Effector memory CD8-positive, alpha-beta T cell (primary cell): ENCODE measurements at places on chromosomes 6 and 20.

DNA sequence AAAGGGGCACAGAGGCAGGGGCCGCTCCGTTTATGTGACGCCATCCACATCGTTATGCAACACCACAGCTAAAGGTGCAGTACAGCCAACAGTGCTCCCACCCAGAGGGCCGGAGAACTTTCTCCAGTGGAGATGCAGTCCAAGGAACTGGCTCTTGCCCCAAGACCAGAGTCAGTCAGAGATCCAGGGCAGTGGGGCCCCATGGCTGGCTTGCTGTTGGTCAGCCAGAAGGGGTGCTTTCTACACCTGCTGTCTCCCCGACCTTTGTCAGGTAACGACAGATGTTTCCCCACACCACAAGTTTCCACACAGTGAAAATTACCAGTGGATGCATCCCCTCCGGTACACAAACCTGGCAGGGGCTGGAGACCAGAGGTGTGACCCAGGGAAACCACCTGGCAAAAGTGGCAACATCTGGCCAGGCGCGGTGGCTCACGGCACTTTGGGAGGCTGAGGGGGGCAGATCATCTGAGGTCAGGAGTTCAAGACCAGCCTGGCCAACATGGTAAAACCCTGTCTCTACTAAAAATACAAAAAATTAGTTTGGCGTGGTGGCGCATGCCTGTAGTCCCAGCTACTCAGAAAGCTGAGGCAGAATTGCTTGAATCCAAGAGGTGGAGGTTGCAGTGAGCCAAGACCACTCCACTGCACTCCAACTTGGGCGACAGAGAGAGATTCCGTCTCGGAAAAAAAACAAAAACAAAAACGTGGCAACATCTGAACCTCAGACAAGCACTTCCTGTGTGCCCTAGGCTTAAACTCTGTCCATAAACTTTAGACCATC, 34.9 kb downstream of the UBE2V1 start:
- DNase-seq: no peak

DNA sequence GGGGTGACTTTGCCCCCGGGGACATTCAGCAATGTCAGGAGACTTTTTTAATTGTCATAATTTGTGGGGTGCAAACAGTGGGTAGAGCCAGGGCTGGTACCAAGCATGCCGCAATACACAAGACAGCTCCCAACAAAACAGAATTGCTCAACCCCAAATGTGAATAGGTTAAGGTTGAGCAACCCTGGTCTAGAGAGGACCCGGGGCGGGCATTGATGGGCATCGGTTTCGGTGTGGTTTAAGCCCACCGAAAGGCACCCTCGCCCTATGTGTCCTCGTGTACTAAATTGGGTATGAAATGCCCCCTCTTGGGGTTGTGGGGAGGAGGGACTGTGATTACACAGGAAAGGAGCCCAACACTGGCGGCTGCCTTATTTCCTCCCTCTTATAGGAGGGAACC, 36.0 kb downstream of the KIAA1755 start:
- no peak for DNase-seq

- no peak for DNase-seq
These were observed 1187.5 kb downstream of the HACE1 start for GRCh38 chr6:103672169-103672568.

GRCh38 chr20:38034961-38035360, 1.4 kb downstream of the RPRD1B start:
- DNase-seq: no peak

DNA sequence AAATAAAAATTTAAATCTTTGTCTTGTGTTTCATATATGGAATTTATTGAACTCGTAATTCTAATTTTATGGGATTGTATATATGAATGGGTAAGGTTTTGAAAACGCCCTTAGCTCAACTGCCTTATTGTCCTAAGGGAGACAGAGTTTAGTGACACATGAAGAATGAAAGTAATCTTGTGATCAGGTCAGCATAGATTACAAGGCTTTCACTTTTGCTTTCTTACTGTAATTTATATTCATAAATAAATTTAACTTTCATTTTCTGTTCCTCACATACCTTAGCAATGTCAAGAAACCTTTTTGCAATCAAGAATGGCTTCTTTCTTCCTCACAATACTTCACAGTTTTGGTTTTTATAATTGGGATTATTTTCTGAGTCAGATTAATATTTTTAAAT, 14.4 kb downstream of the KPNA5 start:
- DNase-seq: no peak

DNA sequence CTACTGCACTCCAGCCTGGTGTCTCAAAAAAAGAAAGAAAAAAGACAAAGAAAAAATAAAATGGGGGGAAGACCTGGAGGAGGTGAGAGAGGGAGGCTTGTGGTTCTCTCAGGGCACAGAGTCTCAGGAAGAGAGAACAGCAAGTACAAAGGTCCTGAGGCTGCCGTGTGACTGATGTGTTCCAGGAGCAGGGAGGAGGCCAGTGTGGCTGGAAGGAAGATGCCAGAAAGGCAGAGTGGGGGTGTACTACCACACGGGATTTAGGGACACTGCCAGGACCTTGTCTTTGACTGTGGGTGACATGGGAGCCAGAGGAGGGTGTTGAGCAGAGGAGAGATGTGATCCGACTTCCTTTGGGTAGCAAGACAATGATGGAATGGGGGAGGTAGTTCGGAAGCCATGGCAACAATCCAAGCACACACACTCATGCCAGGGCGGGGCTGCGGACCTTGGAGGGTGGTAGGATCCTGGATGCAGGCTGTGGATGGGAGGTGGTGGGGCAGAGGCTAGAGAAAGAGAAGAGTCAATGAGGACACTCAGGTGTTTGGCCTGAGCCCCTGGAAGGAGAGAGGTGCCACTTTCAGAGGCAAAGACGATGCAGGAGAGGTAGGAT, 136.4 kb upstream of the PTPN1 start:
- no peak for DNase-seq

GRCh38 chr6:42175860-42176259, 2.7 kb downstream of the GUCA1A start:
- DNase-seq: no peak

GRCh38 chr6:157494132-157494710, 113.2 kb downstream of the ZDHHC14 start:
- no peak for DNase-seq

DNA sequence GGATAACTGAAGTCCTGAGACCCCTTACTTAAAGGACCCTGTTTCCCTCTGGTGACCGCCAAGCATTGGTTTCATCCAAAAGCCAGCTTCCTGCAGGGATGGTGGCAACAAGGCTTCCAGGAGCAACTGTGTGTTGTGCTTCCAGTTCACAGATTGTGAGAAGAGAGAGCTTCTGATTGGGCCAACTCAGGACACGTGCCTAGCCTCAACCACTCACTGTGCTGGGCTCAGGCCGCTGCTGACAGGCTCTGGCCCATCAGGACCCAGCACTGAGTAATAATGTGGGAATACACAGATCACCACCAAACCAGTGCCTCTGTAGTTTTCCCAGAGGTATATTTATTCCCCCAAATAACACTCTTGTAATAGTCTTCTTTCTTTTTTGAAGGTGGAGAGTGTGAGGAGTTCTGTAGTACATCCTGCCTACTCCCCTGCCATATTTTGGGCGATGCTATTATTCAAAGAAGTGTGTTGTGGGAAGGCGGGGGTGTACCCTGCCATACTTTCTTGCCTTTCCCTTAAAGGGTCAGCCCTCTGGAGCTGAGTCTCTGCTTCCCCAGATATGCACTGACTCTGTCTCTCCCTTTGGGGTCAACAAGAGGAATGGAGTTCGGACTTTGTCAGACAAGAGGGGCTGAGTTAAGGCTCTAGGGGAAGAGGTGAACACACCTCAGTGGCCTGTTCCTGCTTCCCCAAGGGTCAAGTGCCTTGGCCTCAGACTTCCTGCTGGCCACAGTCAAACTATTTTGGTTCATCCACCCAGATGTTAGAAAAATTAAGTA, 23.2 kb downstream of the PPP1R16B start:
- DNase-seq: no peak

DNA sequence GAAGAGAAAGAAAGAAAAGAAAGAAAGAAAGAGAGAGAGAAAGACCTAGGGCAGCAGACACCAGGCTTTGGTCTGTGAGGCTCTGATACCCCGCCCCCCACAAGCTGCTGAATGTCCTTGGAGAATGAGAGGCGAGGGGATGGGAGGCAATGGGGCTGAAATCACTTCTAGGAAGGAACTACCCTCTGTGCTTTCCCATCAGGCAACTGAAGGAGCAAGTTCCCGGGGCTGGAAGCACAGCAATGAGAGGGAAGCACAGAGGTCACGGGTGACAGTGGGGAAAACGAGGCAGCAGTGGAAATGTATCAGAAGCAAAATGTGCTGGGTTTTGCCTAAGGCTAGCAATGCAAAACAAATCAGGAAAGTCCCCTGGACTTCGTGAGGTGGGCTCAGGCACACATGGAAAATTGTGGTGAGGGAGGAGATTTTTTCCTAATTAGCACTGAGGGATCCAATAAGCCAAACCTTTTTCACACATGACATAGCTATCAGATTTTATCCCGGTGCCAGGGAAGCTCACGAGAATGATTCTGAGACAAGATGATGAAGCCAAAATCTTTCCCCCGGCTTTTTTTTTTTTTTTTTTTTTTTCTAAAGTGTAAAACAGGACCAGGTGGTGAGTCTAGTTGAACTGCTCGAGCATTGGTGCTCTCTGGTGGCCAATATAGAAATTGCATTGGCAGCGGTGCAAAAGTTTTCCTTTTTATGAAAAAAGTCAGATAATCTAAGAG, 16.8 kb upstream of the ARFGEF2 start:
- peak; percentile 72 for DNase-seq

DNA sequence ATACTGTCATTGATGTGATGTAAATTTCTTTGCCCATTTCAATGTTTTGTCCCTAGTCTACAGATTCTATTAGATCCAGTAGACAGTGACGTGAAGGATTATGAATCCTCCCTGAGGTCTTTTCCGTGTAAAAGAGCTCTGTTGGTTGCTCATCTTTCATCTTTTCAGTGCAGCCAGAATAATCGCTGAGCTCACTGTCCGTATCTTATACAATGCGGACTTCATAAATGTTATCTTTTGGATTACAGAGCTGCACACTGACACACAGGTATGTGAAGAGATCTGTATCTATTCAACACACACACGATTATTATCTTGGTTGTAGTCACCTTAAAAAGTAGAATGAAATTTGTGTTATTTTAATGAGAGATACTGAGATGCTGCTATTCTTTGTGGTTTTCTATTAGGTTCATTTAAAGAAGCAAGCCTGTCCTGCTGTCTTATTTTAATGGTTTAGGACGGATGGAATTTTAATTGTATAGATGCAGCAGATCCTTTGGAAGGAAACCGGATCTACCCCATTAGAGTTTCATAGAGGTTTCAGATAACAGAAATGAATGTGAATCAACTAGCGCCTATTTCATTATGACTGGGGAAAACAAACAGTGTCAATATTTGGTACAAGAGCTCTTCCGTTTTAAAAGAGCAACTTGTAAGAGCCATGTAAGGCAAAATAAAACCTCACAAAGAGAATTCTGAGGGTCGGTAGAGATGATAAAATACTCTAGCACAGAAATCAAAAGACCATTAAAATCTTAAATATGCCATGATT, 79.4 kb downstream of the BMP6 start:
- no peak for DNase-seq

- no peak for DNase-seq
These were observed 50.0 kb downstream of the TTI1 start for GRCh38 chr20:37983286-37983685.

GRCh38 chr6:63245909-63246308, 34.6 kb downstream of the FKBP1C start:
- no peak for DNase-seq

- no peak for DNase-seq
These were observed 95.7 kb downstream of the SHLD1 start for GRCh38 chr20:5845681-5846615.

DNA sequence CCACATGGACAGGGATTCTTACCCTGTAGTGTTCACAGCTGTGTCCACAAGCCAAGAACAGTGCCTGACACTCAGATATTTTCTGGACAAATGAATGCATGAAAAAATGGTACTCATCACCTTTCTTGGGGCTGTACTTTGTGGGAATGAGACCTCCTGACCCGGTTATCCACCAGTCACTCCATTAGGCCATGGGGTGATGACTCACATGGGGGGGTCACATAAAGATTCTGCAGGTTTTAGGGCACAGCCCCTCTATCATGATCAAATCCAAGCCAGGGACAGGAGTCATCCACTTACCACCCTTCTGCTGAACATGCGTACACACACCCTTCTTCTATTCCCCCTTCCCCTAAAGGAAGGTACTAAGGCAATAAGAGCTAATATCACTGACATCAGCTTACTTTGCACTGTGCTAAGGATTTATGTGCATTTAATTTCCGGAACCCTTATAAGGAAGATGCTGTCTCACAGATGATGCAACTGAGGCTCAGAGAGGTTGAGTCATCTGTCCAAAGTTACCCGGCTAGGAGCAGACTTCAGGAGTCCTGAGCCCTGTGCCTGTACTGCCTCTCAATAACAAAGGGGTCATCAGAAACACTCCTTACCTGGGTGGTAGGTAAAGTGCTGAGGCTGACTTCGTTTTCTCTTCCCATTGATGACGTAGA, 107.8 kb downstream of the NFATC2 start:
- no peak for DNase-seq

DNA sequence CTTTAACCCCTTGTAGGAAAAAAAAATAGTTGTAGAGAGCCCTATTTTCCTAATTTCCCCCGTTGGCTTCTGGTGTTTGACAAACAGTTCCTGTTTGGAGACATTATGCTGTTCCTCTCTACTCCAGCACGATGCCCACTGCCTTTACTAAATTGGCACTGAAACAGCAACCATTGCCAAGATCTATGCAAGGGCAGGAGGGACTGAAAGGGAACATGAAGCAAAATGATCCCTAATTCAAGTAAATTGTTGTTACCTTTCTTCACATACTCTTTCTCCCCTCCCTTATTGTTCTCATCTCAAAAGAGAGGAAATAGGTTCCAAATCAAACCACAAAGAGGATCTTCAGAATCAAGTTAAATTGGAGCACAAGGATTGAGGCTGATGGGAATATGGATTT, 764.1 kb upstream of the MMS22L start:
- DNase-seq: no peak
